Activated CD4-positive, alpha-beta T cell treated with anti-CD3 and anti-CD28 coated beads, Interleukin-2, Interleukin-4, amounts not matched to agents 100 ng/mL and 50 ng/mL, durations not matched to agents 16 hours and 8 hours (primary cell): ENCODE measurements at places on chromosomes 5 and 9.

- peak; percentile 41 for DNase-seq
Measured at GRCh38 chr5:148834689-148835088, 8.3 kb downstream of the ADRB2 start.

DNA sequence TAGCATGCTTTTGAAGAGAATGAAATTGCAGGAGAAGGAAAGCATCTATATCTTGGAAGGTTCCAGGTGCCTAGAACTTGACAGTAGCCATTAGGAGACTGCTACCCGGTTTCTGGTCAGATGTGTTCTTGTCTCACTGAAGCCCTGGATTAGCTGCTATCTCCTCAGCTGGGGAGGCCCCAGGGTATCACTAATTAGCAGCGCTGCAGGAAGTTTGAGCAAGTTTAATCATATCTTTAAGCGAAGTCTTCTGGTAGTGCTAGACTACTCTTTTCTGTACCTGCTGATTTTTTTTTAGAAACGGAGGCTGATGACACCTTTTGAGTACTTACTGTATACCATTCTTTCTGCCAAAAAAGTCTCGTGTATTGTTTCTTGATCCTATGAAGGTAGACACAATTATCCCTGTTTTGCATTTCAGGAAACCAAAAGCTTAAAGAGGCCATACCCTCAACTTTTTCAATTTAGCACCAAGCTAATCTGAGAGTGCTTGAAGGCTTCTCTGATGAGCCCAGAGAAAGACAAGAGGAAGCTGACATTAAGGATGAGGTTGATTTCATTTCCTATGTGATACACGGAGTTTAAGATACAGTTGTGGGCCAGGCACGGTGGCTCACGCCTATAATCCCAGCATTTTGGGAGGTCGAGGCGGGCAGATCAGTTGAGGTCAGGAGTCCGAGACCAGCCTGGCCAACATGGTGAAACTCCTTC lies 201.3 kb downstream of the ARHGAP26 start:
- DNase-seq: no peak

DNA sequence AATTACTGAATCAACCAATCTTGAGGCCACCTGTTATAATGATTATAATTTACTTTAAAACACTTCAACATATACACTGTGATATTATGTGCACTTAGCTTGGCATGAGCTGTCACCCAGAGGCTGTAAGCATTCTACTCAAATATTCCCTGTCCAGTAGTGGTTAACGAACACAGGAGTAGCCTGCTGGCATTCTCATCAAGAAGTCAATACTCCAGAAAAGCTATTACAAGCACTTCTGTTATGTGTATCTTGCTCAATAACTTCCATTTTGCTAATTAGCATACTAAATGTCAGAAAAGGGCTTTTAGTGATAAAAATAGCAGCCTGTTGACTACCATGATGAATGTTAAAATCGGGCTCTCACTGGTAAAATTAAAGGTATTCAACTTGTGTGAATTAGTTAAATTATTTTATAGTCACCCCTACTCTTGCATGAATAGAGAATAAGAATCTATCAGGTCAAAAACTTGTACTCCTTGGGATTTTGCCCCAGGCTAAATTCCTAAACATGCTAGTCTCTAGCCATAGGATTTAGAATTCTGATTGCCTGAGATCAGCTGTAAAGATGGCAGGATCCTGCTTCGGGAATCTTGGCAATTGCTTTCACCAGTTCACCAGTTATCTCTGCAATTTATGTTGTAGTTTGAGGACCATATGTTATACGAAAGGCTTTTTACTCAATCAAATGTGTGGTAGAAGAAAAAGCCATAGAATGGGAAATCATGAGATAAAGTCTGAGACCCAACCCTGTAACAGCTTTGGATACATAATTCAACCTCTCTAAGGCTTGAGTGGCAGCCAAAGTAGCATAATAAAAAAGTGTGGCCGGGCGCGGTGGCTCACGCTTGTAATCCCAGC lies 43.4 kb upstream of the PAM start:
- DNase-seq: no peak

- DNase-seq: peak; percentile 16
Measured at GRCh38 chr9:36878986-36879982, 154.8 kb downstream of the PAX5 start.

DNA sequence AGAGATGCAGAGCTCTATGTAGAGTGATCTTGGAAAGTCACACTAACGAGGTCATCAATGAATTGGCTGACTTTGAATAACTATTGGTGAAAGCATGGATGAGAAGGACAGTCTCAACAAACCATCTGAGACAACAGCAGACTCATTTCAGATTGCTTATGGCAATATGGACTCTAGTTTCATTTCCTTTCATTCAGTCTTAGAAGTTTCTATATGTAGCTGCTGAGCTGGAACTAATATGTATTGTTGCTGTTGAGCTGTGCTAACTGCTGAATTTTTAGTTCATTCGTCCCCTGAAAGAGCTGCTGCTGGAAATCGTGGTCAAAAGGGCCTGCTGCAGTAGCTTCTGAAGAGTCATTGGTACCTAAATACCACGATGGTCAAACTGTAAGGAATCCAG lies 31.3 kb downstream of the TNFSF15 start:
- DNase-seq: peak; percentile 3

- no peak for DNase-seq
Measured at GRCh38 chr5:33737697-33738096, 154.1 kb downstream of the ADAMTS12 start.

- no peak for DNase-seq
Measured at GRCh38 chr9:40907657-40908624, 220.5 kb downstream of the FOXD4L6 start.

DNA sequence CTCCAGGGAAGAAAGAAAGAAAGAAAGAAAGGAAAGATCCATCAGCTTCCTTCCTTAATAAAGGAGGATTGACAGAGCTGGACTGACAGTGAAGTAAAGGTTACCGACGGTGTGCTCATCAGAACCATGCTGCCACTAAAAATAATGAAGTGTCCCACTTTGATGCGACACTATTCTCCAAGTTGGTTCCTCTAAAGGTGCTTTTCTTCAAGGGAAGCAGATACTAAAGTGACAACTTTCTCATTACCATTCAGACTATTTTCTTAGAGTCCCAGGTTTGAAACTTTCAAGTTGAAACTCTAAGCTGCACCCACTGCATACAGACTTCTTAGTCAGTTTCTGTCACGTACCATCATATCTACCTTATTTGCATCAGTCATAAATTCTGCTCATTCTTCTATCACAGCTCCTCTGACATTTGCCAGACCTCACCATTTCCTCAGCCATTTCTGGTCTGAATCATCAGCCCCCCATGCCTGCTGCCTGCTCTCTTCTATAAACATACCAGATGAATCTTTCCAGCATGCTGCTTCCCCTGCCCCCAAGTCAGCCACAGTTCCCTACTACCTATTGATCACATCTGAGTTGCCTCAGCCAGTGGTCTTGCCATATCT lies 177.6 kb downstream of the DEPDC1B start:
- peak; percentile 0 for DNase-seq

DNA sequence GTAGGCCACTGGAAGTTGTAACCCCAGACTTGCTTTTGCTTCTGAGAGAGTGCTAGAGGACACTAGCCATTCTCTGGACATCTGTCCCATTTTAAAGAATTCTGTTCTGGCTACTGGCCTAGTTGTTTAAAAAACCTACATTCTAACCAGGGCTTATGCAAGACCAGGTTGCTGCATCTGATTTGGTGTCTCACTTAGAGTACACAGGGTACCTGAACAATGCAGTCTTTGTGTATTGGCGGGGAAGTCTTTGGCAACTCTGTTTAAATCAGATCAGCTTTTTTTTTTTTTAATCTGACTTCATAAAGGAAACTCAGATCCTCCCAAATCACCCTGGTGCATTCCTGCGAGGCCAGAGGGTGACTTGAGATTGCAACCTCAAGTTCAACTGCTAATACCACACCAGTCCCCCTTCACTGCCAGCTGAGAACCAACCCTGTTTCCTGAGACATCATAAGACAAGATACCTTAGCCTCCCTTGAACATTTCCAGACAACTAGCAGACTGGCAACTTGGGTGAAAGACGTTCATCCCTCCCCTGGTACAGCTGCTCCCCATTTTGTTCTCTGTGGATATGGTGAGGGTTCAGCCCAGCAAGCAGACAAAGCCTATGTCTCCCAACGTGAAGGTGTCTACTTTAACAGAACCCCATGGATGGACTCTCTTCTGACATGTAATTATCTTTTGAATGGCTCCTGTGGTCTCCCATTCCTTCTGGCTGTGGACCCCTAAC lies 27.0 kb downstream of the SKP1 start:
- DNase-seq: no peak

DNA sequence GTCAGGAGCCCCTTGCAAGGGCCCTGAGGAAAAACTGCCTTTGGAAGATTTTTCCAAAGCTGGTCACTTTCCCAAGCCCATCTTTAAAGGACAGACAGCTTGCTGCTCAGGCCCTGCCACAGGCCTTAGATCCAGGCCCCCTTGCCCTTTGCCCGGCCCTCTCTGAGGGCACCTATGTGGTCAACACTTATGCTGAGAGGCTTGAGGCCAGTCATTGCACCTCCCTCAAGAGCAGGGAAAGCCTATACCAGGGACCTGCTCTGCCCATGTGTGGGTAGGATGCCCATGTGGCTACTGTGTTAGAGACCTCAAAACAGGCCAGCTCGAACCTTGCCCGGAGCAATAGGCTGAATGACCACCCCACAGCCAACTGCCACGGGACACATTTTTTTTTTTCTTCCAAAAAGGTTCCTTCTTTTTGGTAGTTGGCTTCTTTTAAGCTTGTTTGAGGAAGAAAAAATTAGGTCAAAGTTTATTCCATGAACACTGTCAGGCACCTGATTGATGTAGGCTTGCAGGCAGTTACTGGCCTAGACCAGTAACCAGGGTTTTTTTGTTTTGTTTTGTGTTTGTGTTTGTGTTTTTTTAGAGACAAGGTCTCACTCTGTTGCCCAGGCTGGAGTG lies 3.8 kb downstream of the TCF7 start:
- no peak for DNase-seq

DNA sequence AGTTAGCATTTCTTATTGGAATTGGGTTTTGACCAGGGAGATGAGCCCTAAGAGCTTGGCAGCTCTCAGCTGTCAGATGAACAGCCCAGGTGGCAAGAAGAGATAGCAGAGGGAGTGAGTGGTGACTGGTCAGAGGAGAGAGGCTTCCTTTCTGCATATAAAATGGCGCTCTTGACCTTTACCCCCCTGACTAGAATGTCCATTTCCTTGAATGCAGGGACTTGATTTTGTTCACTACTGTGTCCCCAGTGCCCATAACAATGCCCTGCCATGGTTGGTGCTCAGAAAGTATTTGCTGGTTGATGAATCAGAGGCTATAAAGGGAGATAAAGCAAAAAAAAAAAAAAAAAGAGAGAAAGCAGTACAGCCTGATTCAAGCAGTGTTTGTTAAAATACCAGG lies 7.2 kb downstream of the CHMP5 start:
- DNase-seq: no peak

GRCh38 chr5:39691993-39692392 lies 267.2 kb upstream of the DAB2 start:
- no peak for DNase-seq

DNA sequence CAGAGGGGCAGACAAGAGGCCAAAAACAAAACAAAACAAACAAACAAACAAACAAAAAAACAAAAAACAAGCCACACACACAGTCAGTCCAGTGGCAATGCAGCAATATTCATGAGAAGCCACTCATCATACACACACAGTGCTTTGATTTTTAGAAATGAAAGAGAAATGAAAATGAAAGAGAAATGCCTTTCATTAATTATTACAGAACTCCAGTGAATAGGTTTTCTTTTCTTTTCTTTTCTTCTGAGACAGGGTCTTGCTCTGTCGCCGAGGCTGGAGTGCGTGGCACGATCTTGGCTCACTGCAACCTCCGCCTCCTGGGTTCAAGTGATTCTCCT lies 36.9 kb downstream of the SPRY4 start:
- no peak for DNase-seq

DNA sequence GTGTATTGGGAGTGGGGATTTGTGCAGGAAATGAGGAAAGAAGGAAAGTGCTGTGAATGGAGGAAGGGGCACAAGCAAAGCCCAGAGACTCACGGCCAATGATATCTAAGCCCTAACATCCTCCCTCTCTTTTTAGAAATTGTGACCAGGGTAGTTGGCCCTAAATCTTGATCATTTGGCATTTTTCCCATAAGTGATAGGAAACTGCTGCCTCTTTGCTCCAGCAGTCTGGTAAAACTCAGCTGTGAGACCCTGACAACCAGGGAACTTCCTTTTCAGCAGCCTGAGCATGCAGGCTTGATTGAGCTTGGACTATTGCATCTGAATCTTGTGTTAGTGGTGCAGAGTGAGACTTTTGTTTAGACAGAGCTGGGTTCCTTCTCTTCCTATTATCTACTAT lies 9.6 kb upstream of the ADRB2 start:
- no peak for DNase-seq

- peak; percentile 8 for DNase-seq
Measured at GRCh38 chr9:33924978-33925797, 108.2 kb downstream of the UBE2R2 start.

- peak; percentile 19 for DNase-seq
Measured at GRCh38 chr5:119470851-119471451, 18.7 kb downstream of the HSD17B4 start.

- DNase-seq: no peak
Measured at GRCh38 chr5:6596388-6596787, 36.5 kb downstream of the NSUN2 start.

DNA sequence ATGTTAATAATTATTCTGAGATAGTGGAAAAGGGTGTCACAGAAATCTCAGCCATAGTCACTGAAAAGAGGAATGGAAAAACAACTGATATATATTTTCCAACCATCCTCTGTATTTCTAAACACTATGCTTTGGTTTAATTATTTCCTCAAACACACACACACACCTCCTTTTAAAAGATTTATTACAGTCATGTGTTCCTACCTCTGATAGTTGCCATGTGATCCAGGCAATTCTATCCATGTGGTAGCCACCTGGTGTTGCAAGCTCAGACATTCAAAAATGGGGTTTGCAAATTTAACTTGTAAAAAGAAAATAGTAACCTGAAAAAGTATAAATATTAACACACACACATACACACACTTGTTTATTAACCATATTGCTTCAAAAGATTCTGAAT lies 40.0 kb upstream of the CCNG1 start:
- DNase-seq: no peak

DNA sequence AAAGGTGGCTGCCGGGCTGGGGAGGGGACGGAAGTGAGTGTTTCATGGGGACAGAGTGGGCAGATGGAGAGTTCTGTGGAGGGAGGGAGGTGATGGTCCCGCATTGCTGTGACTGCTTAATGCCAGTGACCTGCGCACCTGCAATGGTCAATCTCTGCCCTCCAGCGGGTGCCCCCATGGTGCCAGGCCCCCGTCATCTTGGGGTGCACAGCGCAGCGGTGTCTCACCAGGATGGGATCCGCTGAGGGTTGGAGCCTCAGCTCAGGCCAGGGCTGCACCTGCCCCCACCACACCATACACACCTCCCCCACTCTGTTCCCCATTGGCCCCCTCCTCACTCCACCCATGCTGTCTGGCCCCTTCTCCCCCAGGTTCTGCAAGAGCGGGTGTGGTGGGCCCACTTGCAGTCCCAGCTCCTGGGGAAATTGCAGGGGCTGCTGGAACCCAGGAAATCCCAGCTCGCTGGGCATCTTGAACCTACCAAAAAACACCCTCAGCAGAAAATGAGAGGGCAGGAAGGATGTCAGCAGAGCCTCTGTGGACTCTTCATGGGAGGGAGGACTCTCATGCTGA lies 12.1 kb upstream of the CAMSAP1 start:
- no peak for DNase-seq
